ENCODE measurements at places on chromosomes 3 and 15.

DNA sequence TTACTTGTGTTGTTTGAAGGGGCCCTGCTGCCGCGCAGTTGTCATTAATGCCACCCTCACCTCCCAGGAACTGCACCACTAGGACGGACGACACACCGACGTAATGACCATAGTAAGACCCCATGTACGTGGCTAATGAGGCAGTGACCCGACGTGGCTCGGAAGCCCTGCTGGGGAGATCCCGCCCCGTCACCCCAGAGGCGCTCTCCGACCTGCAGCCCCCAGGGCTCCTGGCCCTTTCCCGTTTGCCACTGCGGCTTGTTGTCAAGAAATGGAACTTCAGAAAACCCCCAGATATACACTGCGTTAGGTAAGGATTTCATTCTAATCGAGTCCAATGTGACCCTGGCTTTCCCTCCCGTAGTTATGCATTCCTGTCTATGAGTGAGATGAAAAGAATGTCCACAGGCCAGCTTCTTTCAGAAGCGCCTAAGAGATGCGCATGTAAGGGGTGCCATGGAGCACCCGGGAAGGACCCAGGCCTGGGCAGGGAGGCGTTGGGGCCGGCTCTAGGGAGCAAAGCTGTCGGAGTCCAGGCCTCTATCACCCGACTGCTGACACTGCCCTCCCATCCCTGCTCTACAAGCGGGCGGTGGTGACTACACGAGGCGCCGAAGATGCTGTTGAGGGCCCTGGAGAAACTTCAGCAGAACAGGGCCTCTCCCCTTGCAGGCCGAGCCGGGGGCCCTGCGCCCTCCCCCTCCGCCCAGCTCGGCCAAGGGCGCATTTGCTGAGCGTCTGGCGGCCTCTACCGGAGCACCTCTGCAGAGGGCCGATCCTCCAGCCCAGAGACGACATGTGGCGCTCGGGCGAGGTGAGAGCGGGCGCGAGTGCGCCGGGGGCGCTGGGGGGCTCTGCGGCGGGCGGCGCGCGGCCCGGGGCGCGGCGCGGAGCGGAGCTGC is at the start of gene GABRA5:
Gene GABRA5, plus strand, starts transcription at position 765 of the 902 bp plus-strand sequence. CDS start 2,187 bp downstream, outside the sequence.
- no peak for DNase-seq

DNA sequence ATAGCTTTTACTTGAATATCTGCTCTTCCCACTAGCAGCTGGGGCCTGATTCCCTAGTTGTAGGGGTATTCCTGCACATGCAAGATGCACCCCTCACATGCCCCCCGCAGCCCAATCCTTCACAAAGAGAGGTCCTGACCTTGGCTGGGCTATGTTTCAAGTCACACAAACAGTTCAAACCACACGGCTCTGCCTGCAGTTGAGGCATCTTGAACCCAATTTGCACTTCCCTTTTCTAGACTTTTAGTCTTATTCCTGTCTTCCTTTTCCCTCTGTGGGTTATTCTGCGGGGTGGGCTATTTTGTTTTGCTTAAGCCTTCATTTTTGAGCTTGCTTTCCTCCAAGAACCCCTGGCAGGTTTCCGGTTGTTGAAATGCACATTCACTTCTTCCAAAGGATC is 13.3 kb upstream of the CCR1 start:
- DNase-seq, result no peak

DNA sequence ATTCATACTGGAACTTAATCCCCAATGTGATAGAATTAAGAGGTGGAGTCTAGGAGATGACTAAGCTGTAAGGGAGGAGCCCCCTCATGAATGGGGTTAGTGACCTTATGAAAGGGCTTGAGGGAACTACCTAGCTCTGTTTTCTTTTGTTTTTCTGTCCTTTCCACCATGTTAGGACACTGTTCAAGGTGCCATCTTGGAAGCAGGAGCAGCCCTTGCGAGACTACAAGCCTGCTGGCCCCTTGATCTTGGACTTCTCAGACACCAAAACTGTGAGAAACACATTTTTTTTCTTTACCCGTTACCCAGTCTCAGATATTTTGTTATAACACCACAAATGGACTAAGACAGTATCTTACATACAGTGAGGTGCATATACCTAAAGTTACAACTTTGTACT is 26.5 kb downstream of the GOLGA6A start:
- no peak for DNase-seq

DNA sequence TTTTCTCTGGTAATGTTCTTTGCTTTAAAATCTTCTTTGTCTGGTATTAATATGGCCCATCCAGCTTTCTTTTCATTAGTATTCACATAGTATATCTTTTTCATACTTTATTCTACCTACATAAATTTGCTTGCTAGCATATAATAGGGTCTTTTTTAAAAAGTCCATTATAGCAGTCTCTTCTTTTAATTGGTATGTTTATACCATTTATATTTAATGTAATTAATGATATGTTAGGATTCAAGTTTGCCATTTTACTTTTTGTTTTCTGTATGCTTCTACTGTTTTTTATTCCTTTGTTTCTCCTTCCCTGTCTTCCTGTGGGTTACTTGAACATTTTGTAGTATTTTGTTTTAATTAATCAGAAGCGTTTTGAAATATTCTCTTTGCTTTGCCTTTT is 89.0 kb downstream of the CHCHD6 start:
- no peak for DNase-seq

- no peak for DNase-seq
Observed at GRCh38 chr3:157920822-157921700, 185.2 kb downstream of the SHOX2 start.

DNA sequence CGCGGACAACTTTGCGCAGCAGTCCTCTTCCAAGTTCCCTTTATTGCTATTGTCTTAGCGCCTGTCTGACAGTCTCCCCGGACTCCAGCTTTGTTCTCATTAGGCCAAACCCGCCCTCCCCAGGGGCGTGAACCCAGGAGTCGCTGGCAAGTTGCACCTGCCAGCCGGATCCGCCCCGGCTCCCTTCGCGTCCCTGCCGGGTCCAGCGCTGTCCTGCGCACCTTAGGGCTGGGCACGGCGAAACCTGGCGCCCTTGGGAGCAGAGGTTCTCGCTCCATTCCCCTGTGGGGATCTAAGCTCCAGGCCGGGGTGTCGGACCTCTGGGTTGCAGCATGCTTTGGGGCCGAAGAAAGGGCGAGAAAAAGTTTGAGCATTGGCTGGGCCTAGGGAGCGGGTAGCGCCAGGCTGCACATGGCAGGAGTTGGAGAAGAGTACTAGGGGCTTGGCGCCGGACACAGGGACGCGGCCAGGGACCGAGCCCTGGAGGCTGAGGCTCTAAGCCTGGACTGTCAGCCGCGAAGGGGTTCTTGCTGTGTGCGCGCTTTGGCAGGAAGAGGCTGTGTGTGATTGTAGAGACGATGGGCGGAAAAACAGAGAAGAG is 335.1 kb upstream of the THRB start:
- DNase-seq, result no peak

GRCh38 chr15:67085818-67086636 is 20.6 kb downstream of the SMAD3 start:
- DNase-seq, result no peak

Measured in activated CD8-positive, alpha-beta memory T cell treated with anti-CD3 and anti-CD28 coated beads for 48 hours (primary cell).